ENCODE measurements at places on chromosomes 1 and 21.

- no peak for DNase-seq
Observed at GRCh38 chr1:68221980-68222373, 10.3 kb downstream of the WLS start.

DNA sequence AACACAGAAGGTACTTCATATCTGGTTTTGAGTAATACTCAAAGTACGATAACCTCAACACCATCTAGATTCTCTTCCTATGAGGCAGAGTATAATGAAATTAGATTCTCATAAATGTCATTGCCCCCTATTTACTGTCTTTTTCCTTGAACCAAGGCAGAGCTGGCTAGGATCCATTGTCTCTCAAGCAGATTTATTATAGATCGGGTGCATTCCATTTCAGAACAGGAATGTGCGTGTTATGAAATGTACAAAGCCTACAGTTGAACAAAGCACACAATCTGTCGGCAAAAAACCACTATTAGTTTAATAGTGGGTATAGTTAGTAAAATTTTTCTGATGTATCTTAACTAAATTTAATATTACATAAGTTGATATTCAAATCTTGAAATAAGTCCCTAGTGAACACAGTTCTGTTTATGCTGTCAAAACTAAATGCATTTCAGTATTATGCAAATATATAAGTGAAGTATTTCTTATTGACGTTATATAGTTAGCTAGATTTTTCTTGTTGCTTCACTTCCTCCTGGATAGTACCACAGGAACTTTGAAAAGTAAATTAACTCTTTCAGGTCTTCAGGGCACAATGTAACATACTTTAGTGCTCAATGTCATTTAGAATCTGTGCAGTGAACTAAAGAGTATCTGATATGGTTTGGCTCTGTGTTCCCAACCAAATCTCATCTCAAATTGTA lies 92.1 kb downstream of the DDAH1 start:
- DNase-seq, result no peak

DNA sequence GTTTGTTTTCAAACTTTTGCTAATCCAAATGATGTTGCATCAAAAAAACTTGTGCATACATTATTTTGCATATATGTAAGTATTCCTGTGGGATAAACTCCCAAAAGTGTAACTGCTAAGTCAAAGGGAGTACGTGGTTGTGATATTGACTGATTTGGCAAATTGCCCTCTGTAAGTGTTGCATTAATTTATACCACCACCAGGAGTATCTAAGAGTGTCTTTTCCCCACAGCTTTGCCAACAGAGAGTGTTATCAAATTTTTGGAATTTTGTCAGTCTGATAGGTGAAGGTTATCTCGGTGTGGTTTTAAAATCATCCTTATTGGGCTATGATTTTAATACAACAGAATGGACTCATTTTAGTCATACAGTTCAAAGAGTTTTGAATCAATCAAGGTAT lies 30.1 kb upstream of the PARP1 start:
- DNase-seq, result no peak

DNA sequence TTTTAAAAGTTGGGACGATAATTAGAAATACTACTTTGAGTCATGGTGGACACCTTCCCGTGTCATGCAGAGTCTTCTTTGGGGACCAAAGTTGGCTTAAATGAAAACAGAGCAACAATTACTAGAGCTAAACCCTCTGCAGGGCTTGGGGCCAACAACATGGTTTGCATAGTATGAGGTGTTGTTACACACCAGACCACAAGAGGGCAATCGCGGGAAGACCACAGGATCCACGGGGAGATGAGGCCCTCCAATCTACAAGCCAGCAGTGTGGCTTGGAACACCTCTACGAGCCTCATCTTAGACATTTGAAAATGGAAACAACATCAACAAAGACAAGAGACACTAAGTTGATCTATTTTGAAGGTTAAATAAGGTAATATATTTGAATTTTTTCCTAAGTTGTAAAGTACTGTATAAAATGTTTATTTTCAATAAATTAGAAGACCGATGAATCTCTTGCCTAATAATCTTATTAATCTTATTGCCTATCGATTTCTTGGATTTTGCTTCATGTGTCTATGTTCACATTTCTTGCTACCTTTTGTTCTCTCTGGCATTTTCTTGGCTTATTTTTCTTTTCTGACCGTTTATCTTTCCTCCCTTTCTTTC lies 8.2 kb upstream of the SMCP start:
- peak; percentile 55 for DNase-seq

DNA sequence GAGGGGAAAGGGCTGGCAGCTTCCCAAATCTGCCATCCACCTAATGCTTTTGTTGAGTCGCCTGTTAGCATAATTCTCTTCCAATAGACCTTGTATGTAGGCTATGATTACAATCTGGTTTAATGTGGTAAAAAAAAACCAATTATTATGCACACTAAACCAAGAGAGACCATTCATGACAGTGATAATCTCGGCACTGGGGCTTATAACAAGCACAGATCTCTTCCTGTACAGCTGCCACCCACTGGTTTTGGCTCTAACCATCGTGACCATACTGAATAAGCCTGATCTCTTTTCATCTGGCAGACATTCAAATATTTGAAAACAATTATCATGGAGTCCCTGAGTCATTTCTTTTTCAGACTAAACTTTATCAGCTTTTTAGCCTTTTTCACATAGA lies 12.0 kb upstream of the SYT14 start:
- no peak for DNase-seq

DNA sequence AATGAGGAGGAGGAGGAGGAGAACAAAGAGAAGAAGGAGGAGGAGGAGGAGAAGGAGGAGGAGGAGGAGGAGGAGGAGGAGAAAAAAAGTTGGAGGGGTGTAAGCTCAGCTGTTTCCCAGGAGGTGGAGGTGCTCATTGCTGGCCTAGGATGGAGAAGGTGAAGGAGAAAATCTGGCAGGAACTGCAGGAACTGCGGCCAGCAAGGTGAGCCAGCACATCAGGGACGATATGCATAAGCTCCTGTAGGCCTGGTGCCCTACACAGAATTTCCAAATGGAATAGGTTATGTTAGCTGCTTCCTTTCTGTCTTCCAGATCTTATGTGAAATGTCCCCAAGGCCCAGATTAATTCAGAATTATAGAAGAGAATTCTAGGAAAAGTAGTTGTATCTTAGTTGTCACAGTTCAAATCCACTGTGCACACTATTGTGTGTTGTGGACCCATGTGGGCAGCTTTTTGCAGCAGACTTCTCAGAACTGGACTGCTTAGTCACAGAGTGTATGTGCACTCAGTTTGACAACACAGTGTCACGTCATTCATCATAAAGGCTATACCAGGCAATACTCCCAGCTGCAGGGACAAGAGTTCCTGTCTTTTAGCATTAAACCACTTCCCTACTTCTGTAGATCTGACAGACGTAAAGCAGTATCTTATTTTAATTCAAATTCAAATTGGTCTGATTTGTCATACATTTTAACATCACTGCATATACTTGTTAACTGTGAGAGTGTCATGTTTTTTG lies 303.7 kb downstream of the HLX start:
- no peak for DNase-seq

DNA sequence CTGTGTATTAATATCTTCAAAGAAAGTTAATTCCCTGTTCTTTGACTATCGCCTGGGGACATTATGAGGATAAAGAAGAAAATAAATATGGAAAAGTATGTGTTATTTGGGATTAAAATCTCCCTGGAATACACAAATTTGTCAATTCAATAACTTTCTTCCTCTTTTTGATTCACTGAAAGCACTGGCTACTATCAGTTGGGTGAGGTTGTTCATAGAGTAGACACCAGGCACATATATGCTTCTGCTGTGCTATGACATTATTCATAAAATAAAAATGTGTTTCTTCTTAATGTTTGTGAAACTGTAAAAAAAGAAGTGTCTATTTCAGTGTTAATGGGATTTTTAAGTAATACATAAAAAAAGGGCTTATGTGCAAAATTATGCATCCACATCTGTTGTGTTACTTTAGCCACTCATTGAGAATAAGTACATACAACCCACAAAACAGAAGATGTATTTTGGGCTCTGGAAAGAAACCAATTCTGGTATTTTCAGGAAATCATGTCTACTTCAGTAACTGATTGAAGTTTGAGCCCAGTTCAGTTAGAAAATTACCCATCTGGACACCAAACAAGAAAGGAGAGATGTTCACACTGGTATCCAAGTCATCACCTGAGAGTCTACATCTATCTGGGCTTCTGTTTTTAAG lies 169.4 kb downstream of the GABPA start:
- DNase-seq, result no peak

GRCh38 chr1:147738129-147738528 lies 22.3 kb downstream of the GJA5 start:
- DNase-seq, result no peak

DNA sequence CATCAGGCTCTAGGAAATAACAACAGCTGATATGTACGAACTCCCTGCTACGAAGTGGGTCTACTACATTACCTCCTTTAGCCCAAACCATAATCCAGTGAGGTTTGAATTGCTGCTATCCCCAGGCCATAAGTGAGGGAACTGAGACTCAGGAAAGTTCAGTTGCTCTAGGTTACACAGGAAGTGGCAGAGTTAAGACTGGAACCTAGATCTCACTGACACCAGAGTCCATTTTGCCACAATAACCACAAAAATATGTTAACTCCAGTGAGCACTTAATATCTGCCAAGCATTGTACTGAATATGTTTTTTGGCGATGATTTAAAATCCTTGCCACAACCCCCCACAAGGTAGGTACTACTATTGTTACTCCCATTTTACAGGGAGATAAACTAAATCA lies 8.9 kb upstream of the TADA1 start:
- no peak for DNase-seq

DNA sequence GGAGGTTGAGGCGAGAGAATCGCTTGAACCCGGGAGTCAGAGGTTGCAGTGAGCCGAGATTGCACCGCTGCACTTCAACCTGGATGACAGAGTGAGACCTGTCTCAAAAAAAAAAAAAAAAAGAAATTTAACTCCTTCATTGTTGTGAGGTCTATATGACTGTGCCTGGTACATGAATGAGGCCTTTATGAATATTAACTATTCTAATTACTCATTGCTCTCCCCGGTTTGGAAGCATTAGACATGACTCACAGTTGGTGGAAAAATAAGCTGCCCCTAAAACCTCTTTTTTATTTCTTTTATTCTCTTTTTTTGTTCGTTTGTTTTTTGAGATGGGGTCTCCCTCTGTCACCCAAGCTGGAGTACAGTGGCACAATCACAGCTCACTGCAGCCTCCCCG lies 3.3 kb downstream of the NPPB start:
- no peak for DNase-seq
